H9 (cell line): ENCODE measurements at places on chromosomes 3 and 15.

DNA sequence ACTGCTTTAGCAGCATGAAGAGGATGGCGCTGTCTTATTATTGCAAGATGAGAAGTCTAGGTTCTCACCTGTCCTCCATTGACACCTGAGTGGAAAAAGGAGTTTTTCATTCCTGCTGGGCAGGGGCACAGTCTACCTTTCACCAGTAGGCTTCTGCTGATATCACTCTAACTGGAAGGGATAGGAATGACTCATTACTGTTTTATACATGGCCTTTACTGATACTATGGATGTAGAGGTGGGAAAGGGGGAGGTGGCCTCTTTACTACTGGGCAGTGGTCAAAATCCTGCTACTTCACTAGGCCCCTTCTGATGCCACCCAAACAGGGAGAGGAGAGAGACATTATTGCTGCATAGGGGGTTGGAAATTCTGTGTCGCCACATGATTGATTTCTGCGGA, 97.8 kb downstream of the BBX start:
- no peak for DNase-seq

DNA sequence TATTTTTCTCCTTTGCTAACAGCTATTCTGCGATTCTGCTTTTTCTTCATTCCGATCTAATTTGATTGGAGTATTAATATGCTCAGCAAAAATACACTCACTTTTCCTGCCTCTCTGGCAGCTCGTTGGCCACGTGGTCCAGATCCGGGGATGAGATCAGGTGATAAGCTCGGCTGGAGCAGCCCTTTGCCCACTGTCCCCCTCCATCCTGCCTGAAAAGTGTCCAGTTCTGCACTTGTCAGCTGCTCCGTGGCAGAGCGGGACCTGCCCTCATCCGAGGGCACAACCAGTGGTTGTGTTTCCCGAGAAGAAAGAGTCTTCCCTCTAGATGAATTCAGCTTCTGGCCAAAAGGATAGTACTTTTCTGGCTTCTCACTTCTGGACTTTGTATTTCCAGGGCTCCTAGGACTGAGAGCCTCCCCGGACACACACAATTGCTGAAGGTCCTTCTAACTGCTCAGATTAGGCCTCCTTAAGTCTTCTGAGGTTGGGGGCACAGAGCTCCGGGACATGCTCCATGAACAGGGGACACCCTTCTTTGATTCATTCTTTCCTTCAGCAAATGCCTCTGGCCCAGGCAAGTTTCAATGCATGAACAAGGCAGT, 103.9 kb upstream of the ALDH1A3 start:
- no peak for DNase-seq

DNA sequence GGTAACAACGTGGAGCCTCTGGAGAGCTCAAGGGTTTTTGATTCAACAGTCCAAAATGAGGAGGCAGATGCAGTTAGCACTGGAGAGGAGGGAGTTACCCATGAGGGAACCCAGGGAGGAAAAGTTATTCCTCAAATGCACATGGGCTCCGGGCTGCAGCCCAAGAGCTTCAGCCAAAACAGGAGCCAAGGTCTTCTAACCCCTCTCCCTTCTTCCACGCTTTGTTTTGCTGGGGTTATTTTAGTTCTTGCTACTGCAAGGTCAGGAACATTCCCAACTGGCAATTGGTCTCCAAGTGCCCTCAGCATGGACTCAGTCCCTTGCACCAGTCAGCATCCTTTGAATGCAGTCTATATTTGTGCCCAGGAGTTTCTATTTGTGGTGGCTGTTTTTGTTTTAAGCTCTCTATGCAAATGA, 90.0 kb downstream of the TGFBR2 start:
- DNase-seq: no peak

DNA sequence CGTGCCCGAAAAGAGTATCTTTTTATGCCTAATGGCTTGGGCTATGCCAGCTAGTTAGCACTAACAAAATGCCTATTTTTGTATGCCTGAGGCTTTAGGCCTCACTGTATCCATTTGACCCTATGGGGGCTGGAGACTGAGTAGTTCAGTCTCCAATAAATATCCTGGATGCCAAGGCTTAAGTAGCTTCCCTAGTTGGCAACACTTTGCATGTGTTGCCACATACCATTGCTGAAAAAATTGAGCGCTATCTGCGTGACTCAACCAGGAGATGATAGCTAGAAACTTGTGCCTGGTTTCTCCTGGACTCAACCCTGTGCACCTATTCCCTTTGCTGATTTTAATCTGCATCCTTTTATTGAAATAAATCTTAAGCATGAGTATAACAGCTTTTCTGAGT, 58.4 kb upstream of the ATP2C1 start:
- DNase-seq: no peak

GRCh38 chr3:130991126-130991525, 35.5 kb downstream of the ASTE1 start:
- no peak for DNase-seq

DNA sequence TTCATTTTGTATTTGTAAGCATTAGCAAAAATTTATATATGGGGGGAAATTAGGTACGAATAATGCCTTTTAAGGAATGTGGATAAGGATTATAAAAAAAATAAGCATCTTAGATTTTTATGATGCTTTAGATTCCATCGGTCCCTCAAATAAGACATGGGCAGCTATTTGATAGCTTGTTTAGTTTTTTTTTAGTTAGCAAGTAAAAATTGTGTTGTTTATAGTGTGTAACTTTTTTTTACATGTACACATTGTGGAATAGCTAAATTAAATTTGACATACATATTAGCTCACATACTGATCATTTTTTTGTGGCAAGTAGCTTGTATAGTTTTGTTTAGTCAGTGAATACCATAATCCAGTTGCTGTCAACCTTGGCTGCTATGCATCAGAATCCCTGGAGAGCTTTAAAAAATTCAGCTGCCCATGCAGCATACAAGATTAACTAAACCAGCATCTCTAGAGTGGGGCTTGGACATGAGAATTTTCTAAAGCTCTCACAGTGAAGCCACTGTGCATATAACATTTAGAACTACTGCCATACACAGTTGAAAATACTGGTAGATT, 53.9 kb downstream of the TMOD3 start:
- DNase-seq: no peak

GRCh38 chr3:52001443-52001974, 5.8 kb upstream of the RPL29 start:
- DNase-seq: peak; percentile 95

GRCh38 chr3:159620873-159621272, 367.8 kb upstream of the IL12A start:
- DNase-seq: no peak

GRCh38 chr3:134126153-134126552, 96.4 kb upstream of the SLCO2A1 start:
- no peak for DNase-seq

DNA sequence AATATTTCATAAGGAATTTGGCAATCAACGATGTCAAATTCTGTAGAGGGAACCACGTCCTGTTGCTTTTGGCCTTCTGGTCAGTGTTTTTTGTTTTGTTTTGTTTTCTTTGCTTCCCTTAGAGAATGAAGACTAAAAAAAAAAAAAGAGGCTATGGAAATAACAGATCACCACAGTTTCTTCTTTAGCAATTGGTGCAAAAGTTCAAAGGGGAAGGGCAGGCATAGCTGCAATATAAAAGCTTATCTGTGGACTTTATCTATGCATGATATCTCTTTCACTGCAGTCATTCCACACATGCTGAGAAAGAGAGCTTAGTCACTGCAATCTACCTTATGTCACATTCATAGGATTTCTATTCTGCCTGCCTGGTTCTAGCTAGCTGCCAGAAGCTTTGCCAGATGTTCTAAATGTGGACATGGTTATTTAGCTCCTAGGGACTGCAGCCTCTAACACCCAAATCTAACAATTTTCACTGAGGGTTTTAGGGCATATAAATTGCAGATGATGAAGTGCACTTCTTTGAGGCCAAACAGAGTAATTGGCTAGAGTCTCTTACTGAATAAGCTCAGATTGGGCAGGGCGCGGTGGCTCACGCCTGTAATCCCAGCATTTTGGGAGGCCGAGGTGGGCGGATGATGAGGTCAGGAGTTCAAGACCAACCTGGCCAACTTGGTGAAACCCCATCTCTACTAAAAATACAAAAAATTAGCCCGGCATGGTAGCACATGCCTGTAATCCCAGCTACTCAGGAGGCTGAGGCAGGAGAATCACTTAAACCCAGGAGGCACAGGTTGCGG, 637.2 kb downstream of the NTRK3 start:
- no peak for DNase-seq

GRCh38 chr3:38375072-38375471, 28.5 kb downstream of the XYLB start:
- no peak for DNase-seq

DNA sequence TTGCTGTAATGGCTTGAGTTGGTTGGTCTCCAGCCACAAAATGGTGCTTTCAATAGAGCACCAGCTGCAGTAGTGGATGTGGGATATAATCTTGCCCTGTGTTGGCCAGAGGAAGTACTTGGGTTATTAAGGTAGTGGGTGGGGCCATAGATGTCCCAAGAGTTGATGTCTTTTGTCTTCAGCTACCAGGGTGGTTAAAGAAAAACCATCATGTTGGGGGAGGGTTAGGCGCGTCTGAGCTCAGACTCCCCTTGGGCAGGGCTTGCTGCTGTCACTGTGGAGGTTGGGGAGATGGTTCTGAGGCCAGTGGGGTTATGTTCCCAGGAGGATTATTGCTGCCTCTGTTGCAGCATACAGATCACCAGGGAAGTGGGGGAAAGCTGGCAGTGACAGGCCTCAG, 46.9 kb upstream of the GADL1 start:
- DNase-seq: no peak

GRCh38 chr3:188400494-188401243, 246.7 kb downstream of the LPP start:
- DNase-seq: no peak

GRCh38 chr15:71304681-71305080, 189.4 kb downstream of the THSD4 start:
- no peak for DNase-seq

GRCh38 chr15:63104727-63105126, 16.9 kb upstream of the LACTB start:
- DNase-seq: no peak

GRCh38 chr15:95131131-95131556, 899.8 kb downstream of the MCTP2 start:
- no peak for DNase-seq

DNA sequence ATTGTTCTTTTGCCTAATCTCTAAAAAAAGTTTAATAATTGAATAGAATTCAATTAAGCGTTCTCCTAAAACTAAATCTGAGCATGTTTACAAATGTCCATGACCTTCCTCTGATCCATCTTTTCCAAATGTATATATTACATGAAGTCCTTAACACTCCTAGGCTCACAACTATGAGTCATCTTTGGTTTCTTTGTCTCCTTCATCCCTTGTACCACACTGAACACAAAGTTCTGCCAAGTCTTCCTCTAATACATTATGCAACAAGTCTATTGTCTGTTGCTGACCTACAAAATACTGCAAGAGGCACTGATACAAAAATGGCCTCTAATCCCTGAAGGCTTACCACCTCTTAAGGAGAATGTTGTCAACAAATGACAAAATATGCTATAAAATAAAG, 550.2 kb downstream of the PYDC2 start:
- DNase-seq: no peak

GRCh38 chr15:98562331-98562937, 85.9 kb upstream of the IGF1R start:
- DNase-seq: no peak

- no peak for DNase-seq
These were observed 14.6 kb upstream of the IGDCC3 start for GRCh38 chr15:65392368-65392767.

DNA sequence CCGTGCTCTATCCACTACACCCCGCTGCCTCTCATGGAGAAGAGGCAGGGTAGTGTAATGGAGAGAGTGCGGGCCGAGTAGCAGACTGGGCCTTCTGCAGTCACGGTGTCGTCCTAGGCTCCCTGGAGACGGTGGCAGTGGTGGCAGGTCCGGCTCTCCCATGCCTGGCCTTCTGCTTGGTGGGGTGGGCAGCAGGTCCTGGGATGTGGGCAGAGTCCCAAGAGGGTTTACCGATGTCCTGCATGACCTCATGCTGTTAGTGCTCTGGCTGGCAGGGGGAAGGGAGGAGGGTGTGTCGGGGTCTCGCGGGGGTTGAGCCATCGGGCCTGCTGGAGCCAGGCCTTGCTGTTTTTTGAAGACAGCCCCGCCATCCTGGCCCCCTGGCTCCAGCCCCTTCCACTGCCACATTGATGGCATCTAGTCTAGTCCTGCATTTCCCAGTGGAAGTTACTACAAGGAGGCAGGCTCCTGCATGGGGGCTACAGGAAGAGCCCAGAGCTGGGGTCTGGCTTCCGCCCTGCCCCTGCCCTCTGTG, 73.6 kb upstream of the SEC13 start:
- no peak for DNase-seq

DNA sequence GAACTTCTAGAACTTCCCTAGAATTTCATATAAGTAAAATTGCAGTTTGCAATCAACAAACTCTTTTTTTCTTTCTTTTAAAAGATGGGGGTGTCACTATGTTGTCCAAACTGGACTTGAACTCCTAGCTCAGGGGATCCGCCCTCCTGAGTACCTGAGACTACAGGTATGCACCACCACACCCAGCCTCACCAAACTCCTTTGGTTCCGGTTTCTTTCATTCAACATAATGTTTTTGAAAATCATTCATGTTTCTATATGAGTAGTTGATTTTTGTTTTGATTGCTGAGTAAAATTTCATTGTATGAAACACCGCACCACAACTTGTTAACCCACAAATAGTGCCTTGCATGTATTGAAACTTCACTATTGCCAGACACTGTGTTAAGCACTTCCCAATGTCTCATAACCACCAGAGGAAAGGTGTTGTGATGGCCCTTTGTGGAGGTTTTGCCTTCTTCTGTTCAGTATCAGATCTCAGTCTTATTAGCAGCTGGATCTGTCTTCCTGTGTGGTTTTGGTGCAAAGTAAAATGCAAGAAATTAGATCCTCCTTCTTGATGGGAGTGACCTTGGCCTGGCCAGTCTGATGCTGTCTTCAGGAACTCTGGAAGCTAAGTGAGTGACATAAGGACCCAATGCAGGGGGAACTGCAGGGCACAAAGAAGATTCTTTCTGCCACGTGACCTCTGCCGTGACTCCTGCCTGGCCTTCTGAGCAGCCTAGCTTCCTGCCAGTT, 78.8 kb upstream of the UBE2E1 start:
- DNase-seq: no peak

DNA sequence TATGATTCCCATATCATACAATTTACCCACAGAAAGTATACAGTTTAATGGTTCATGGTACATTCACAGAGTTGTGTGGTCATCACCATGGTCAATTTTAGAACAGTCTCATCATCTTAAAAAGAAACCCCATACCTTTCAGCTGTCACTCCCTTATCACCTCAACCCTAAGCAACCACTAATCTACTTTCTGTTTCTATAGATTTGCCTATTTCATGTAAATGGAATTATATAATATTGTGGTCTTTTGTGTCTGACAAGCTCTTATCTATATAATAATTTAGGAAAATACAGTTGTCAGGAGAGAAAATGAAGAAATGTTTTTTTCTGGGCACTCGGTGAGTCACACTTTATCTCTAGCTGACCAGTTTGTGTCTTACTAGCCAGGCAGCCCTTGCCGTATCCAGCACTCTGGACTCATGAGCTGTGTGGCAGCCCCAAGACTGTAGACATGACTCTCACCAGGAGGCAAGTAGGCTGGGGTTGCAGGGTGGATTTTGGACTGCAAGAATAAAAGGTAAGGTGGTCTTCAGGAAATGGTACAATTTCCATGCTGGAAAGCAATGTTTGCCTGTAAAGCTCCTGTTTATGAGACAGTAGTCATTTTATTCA, 234.6 kb downstream of the THRB start:
- no peak for DNase-seq
